CD14-positive monocyte (primary cell): ENCODE measurements at places on chromosomes 6 and 20.

DNA sequence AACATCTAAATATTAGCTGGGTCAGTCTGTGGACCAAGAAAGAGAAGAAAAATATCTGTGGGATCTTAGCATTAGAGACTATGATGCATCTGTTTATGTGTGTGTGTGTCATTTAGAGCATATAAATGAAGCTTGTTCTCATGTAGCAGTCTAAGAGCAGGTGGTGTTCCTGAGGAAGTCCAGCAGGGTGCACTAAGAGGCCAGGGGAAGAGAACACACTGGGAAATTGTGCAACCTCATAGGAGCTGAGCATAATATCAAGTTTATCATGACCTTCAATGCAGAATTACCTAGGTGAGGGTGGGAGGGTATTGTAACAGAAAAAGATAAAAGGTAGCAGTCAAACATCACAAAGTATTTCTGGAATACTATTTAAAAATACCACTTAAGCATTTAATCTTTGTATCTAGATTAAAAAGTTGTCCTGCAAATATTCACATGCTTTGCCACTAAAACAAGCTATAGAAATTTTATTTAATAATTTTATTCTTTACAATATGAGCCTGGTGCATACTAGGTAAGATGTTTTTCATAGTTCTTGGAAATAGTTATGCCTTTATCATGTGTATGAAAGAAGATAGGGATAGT lies 80.5 kb downstream of the SMPDL3A start:
- peak; percentile 5 for DNase-seq

GRCh38 chr6:130890521-130890971 lies 63.3 kb downstream of the SMLR1 start:
- no peak for DNase-seq

GRCh38 chr6:111210194-111210728 lies 123.0 kb downstream of the SLC16A10 start:
- peak; percentile 45 for DNase-seq

DNA sequence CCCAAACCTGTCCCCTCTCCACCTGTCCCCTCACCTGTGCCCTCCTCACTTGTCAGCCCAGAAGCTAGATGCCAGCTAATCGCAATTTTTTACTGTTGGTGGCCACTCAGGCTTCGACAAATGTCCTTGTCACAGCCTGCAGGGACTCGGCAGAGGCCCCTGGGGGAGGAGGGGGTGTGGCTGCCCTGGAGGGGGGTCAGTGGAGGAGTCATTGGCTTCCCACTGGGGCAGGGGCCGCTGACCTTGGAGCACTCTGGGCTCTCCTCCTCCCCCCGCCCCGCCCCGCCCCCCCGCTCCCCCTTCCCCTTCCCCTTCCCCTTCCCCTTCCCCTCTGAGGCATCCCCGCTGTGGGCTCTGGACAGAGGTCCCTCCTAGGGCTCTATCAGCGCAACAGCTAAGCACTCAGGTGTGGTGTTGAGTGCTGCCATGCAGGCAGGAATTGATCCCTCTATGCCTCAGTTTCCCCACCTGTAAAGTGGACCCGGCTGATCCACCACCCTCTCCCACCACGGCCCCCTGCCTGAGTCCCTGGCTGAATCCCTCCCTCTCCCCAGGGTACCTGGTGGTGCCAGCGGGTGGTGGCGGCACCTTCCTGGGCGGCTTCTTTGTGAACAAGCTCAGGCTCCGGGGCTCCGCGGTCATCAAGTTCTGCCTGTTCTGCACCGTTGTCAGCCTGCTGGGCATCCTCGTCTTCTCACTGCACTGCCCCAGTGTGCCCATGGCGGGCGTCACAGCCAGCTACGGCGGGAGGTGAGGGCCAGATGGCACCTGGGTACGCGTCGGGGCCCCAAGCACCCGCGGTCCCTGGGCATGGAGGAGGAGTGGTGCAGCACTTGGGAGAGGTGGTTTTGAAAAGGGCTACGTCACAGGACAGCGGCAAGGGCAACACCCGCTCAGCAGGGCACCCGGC lies 23.8 kb downstream of the SLCO4A1 start:
- no peak for DNase-seq

GRCh38 chr6:41676431-41676830 lies 38.2 kb downstream of the MDFI start:
- no peak for DNase-seq

DNA sequence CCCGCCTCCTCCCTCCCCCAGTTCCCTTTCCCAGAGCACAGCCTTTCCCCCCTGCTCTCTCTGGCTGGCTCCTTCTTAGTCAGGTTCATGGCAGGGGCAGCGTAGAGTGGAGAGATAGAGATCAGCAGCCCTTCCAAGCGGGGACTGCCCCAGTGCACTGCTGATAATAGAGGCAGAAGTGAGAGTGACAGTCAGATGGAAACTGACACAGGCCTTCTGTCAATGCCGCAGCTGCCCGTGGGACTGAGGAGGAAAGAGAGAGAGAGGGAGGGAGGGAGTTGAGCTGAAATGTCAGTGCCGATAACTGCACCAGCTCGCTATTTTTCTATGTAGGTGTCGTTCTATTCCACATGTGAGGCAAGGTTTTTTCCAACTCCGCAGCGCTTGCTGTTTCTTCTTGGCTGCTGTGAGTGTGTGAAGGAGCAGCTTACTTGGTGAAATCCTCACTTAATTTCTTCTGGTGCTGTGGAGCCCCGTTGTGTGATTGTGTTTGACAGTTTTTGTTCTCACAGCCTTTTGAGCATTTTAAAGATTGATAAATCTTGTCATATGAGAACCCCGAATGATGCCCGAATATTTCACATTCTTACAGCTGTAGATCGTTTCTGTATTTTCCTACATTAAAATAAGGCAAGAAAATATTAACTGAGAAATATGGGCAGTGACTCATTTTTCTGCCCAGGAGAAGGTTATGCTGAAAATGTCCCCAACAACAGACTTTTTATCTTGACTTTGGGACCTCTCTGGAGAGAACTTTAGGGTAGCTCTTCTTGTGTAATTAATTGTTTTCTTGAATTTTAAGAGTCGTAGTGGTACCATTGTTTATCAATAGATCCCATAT lies 386.4 kb upstream of the MMS22L start:
- DNase-seq = no peak
